ENCODE measurements at places on chromosomes 7 and 10.

DNA sequence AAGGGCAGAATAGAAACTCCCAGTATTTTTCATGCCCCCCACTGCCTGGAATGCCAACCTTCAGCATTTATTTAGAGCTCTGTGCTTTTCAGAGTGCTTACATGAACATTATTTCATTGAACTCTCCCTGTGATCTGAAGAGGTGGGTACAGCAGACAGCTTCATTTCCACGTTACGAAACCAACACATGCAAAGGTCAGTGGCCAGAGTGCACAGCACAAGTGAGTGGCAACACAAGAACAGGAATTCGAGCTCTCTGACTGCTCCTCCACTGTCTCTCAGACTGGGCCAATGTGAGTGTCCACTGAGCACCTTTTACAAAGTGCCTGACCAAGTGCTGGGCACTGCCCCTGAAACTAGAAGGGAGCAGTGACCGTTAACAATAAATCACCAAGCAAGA is 162.9 kb downstream of the GLI3 start:
- DNase-seq: no peak

DNA sequence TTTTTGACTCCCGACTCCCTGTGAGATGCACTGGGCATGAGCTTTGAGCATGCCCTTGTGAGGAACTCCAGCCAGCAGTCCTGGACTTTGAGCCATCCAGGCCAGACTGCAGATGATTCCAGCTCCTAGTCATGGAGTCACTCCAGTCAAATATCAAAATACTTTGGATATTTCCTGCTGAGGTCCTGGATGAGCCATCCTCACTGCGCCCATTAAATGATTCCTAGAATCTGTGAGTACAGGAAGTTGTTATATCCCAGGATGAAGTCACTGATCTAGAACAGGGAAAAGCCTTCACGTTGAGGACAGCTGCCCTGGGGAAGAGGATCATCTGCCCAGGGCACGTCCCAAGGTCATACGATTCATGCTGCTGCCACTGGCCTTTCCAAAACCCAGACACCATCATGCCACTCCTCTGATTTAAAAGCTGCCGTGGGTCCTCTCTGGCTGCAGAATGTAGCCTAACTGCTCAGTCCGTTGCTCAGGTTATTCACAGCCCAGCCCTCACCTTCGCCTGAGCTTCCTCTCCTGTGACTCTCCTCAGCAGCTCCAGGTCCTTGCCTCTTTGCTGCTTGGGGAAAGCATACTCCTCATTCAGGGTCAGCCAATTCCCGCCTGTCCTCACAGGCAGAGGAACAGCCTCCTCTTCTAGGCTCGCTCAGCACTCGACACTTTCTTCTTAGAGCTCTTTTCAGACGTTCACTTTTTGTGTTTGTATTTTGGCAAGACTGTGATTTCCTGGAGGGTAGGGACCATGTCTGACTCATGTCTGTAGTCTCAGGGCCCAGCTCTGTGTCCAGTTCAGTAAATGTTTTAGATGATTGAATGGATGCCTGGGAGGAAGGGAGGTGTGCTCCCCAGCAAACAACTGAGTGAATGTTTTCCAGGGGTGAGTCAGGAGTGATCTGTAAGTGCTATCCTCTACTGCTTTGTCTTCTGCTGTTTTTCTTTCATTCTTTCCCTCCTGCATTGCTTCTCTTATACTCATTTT is 157.8 kb downstream of the SNX10 start:
- no peak for DNase-seq

DNA sequence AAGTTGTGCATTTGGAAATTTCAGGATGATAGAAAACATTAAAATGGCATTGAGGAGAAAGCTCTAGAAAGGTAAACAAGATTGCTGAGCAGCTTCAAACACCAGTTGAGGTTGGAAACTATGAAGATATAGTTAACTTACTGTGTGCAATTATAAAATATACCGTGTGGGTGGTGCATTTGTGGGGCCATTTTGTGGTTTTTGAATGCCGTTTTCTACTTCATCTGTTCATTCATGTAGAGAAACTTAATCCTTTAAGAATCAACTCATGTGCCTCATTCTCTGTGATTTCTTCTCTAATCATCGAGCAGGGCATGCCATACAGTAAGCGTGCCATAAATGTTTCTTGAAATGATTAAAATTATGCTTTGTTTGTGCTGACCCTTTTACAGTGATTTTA is 232.8 kb upstream of the TEX47 start:
- no peak for DNase-seq

DNA sequence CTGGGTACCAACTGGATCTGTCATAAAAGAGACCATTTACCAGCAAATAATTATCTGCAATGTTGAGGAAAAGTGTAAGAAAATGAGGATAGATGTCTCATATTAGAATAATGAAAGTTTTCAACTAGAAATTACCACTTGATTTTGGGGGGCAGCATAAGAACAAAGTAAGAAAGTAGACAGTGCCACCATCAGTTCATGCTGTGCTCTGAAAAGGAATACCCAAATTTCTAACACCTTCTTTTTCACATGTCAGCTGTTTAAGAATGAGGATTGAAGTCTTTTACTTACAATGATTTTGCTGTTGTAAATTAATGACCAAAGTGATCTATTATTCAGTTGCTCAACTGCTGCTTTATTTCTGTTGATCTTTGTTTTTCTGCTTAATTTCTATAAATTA is 578.3 kb downstream of the ETV1 start:
- DNase-seq: no peak

DNA sequence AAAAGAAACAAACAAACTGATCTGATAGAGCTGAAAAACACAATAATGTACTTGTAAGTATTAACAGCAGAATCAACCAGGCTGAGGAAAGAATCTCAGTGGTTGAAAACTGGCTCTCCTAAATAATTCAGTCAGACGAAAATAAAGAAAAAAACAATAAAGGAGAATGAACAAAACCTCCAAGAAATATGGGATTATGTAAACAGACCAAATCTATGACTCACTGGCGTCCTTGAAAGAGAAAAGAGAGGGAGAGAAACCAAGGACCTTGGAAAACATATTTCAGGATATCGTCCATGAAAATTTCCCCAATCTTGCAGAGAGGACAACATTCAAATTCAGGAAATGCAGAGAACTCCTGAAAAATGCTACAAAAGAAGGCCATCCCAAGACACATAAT is 62.9 kb downstream of the FBXL13 start:
- DNase-seq: no peak

GRCh38 chr10:21972584-21972983 is 30.9 kb downstream of the DNAJC1 start:
- no peak for DNase-seq

DNA sequence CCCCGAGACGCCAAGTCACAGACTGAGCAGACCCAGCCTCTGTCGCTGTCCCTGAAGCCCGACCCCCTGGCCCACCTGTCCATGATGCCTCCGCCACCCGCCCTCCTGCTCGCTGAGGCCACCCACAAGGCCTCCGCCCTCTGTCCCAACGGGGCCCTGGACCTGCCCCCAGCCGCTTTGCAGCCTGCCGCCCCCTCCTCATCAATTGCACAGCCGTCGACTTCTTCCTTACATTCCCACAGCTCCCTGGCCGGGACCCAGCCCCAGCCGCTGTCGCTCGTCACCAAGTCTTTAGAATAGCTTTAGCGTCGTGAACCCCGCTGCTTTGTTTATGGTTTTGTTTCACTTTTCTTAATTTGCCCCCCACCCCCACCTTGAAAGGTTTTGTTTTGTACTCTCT is 215.6 kb downstream of the TCF7L2 start:
- no peak for DNase-seq

DNA sequence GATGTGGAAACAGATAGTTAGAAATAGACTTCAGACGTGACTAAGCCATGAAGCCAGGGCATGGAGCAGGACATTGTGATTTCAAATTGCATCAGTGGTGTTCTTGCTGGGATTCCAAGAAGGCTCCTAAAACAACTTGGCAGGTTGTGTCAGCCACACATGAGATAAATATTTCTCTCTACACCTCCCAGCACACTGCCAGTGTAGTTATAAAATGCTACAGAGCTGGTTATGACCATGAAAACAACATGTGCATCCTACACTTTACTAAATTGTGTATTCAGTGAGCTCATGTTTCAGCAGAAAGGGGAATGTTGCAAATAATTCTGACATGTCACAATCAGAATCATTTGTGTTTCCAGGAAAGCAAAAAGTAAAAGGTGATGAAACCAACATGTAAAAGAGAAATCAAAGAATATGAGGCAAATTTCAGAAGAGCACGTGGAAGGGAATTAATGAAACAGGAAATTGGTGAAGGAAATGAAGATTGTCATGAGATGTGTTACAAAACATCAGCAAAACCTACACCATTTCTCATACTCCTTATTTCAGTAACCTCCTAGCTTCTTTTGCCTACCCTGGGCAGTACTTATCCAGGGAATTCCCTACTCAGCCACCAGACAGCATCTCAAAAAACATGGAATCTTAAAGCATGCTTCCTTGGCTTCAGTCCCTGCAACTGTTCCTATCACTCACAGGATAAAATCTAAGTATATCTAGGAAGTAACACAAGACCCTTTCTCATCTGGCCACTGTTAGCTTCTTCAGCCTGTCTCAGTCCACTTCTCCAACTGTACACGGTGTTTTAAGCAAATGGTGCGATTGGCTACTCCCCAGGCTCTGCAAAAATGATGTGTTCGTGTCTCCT is 5.8 kb upstream of the CYP3A7 start:
- no peak for DNase-seq

DNA sequence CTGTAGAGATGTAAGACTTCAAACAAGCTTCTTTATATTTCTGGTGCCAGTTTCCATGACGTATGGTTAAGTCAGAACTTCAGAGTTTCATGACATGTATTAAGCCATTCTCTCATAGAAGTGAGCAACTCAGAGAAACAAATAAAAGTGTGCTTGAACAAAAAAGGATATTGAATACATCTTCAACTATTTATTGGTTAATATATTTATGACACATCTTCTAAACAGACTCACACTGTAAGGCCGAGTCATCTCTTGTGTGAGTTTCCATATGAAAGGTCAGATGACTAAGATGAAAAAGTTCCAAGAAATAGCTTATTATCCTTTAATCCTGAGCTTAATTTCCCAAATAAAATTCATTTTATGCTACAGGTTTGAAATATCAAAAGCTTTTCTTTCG is 105.5 kb upstream of the CSTF2T start:
- DNase-seq: no peak

DNA sequence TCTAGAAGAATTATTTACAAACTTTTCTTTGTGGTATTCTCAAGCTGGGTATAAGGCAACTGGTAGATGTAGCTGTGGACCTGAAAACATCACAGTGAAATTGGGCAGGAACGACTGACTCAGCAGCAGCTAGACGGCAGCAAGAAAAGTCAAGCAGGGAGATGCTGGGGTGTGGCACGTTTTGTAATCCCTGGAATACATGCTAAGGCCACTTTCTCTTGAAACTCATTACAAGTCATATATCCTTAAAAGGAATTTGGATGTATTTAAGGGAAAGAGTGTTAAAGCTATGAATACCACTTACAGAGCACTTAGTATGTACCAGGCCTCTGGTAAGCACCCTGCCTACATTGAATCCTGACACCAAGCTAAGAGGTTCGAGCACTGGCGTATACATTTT is 17.4 kb downstream of the BEND7 start:
- no peak for DNase-seq

- DNase-seq: no peak
These were observed 66.7 kb upstream of the PDZD8 start for GRCh38 chr10:117441812-117442443.

DNA sequence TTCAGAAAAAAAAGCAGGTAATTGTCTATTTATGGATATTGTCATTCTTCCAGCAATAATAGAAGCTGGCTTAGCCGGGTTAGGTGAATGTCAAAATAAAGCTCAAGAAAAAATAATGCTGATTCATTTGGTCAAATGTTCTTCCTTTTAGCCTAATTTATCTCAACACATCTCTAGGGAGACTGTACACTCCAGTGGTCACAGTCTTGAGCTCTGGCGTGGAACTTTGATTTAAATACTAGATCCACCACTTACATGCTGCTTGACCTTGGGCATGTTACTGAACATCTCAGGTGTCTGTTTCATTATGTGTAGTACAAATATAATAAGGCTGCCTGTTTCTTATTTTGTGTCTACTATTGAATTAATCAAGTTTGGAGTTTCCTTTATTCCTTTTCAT is 22.0 kb downstream of the PRTFDC1 start:
- no peak for DNase-seq

GRCh38 chr10:360653-361052 is 225.4 kb downstream of the ZMYND11 start:
- DNase-seq: no peak

DNA sequence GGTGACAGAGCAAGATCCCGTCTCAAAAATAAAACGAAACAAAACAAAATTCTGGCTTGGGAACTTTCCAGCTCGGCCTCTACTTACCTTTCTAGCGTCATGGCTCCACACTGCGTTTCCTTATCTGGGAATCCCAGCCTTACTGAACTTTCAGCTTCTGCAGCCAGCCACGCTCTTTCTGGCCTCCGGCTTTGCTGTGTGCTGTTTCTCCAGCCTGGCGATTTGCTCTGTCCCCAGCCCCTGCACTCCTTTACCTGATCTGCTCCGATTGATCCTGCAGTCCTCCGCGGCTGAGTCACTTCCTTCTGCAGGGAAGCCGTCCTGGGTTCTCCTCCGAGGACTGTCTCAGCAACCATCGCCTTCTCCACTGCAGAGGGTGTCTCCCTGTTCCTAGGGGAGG is 71.0 kb upstream of the FAM171A1 start:
- no peak for DNase-seq

DNA sequence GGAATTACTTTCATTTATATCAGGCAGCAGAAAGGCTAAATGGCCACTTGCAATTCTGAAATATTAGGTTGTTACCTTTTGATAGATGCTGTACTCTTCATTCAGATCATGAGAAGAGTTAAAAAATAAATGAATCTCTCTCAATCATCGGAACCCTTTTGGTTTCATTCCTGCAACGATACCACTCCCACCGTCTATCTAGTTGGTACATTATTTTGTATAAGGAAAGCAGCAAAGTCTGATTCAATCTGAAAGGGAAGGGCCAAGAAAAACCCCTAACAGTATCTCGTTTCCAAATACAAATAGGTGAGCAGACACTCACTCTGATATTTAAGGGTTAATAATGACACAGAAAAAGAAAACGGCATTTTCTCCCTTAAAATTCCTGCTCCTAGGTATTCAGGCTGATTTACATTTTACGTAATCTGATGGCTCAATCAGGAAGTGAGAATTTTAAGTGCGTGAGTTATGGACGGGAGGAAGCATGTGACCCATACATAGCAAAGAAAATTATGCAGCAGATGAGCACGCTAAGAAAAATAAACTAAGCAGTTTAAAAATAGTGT is 209.4 kb upstream of the KLF14 start:
- DNase-seq: no peak

- no peak for DNase-seq
These were observed 320.2 kb downstream of the ELMO1 start for GRCh38 chr7:37128327-37129034.

GRCh38 chr7:24896031-24896501 is 83.9 kb downstream of the OSBPL3 start:
- no peak for DNase-seq

- DNase-seq: no peak
These were observed 32.2 kb upstream of the GARS1 start for GRCh38 chr7:30562498-30562897.

DNA sequence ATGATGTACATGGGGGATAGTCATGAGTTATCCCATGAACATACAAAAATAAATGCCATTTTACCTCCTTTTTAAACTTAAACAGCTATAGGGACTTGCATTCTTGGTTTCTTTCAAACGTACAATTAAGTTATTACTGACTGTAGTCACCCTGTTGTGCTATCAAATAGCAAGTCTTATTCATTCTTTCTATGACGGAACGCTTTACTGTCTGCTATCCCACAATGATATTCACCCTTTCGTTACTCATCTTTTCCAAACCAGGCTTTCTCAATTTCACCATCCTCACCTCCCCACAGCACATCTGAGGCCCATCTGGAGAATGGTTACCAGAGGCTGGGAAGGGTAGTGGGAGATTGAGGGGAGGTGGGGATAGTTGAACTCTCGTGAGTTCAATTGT is 218.8 kb downstream of the PHF14 start:
- no peak for DNase-seq

Measured in activated CD8-positive, alpha-beta memory T cell treated with anti-CD3 and anti-CD28 coated beads for 1 hour (primary cell).